ENCODE measurements at places on chromosomes 7 and 10.

DNA sequence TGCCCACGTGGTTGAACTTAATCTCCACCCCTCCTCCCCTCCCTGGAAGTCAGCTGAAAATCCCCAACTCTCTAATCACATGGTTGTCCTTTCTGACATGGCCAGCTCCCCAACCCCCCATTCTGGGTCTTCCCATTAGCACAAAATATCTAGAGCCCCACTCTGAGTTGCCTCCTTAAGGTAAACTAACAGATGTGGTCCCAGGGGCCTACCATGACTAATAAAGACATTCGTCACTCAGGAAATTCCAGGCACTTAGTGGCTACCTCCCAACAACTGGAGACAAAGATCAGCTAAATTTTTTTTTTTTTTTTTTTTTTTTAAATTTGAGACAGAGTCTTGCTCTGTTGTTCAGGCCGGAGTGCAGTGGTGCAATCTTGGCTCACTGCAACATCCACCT, 21.1 kb downstream of the CCDC126 start:
- no peak for DNase-seq
- no peak overlapping the region for H3K4me3 ChIP-seq

DNA sequence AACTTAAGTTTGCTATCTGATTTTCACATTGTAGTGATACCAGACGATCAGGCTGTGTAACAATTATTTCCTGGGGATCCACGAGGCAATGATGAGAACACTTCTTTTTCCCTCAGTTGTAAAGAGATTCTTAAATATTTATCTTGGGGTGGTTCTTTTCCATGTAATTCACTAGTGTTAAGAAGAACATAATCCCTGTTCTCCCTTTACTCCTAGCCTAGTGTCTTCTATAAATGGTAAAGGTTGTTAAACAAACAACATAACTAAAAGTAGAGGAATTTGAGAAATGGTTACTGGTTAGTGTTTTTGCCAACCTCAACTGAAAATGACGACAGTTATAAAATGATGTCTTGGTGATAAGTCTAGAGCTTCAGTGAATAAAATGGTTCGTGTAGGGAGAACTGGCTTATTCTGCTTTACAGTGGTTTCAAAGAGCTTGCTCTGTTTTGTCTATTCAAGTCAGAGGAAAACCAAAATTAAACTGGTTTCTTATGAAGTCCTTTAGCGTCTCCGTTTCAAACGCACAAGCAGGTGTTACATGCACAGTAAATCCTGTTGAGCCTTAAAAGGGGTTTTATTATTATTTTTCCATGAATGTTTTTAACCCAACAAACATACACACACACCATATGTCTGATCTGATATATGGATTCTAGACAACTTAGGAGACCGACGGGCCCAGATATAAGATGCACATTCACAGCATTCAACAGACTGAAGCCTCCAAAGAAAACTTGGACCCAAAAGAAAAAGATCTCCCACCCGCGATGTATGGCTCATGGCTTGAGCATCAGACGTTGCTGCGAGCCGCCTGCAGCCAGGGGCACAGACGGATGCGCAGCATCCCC, 1.1 kb downstream of the TBX20 start:
- no peaks in the 10 kb centered on the region for H3K36me3 ChIP-seq
- peaks cover 4% of the 10 kb centered on the region for H3K27me3 ChIP-seq
- no peak overlapping the region for H3K4me3 ChIP-seq
- H3K27ac ChIP-seq = no peak overlapping the region

DNA sequence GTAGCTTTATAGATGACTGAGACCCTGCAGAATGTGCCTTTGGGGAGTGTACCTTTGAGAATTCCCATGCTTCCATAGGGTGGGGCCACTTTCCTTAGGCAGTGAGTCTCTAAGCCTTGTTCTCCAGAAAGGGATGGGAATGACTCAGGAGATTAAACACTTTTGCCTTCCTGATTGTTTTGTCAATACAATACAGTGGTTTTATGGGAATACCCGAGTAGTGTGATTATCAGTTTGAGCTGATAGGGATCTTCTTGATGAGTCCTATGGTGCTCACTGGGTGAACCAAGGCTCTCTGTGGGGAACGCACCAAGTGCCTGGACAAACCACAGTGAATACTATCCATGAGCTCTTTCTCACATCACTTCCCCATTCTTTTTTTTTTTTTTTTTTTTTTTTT, 6.3 kb downstream of the MYOF start:
- no peak for DNase-seq
- no peak overlapping the region for H3K4me3 ChIP-seq
- no peaks in the 10 kb centered on the region for H3K36me3 ChIP-seq
- no peak overlapping the region for H3K27ac ChIP-seq

GRCh38 chr7:73896454-73896853, 35.5 kb downstream of the TMEM270 start:
- H3K4me1 ChIP-seq = peaks cover 11% of the 10 kb centered on the region
- H3K27me3 ChIP-seq = no peaks in the 10 kb centered on the region
- no peak overlapping the region for H3K27ac ChIP-seq
- no peaks in the 10 kb centered on the region for H3K36me3 ChIP-seq
- H3K4me3 ChIP-seq = no peak overlapping the region

- DNase-seq = no peak
- H3K27me3 ChIP-seq = no peaks in the 10 kb centered on the region
- no peak overlapping the region for H3K4me3 ChIP-seq
- no peaks in the 10 kb centered on the region for H3K36me3 ChIP-seq
Observed at GRCh38 chr10:118802126-118802793, 47.5 kb upstream of the CACUL1 start.

GRCh38 chr7:90178679-90179278, 24.5 kb downstream of the STEAP1 start:
- H3K4me1 ChIP-seq = no peaks in the 10 kb centered on the region
- H3K36me3 ChIP-seq = no peaks in the 10 kb centered on the region
- DNase-seq = no peak
- no peaks in the 10 kb centered on the region for H3K27me3 ChIP-seq

GRCh38 chr10:58384544-58384998, 639 bp upstream of the TFAM start:
- H3K27ac ChIP-seq = peak overlapping the region; percentile 93
- H3K4me3 ChIP-seq = peak overlapping the region; percentile 92
- peaks cover 15% of the 10 kb centered on the region for H3K4me1 ChIP-seq
- DNase-seq = no peak
